ENCODE measurements at places on chromosomes 1 and 21. TPM values are rescaled to one million over a fixed set of nuclear protein-coding genes. Genes with fewer than 3 reads are reported as not detected.

MPZ gene
- total RNA-seq = 10.8 TPM

SLC30A2 gene
- total RNA-seq = not detected

GRCh38 chr1:212101735-212102134, 66.2 kb downstream of the DTL start:
- DNase-seq = no peak

DNA sequence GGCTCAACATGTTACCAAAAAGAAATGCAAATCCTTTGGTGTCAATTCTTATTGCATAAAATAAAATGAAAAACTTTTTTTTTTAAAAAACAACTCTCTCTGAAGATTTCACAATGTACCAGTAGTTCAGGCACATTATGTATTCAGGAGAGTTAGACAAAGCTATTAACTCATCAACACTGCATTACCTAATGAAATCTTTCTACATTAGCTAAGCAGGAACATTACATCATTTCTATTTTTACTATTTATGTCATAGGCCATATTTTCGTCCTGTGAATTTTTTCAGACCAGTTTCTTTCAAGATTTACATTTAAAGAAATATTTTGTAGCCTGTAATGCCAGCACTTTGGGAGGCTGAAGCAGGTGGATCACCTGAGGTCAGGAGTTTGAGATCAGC, 366.2 kb downstream of the USH2A start:
- DNase-seq = no peak

- no peak for DNase-seq
Measured at GRCh38 chr1:192559115-192560006, 16.2 kb upstream of the RGS1 start.

GRCh38 chr1:181488866-181489265, 5.5 kb downstream of the CACNA1E start:
- DNase-seq = no peak

All from OCI-LY7 (cell line).